ENCODE measurements at places on chromosomes 5 and 9. TPM values are rescaled to one million over a fixed set of nuclear protein-coding genes. Genes with fewer than 3 reads are reported as not detected.

Gene SLC44A1
- total RNA-seq, result 44.5 TPM

Gene NR5A1
- 0.69 TPM for total RNA-seq

Gene FIBCD1
- total RNA-seq, result 2.1 TPM

Gene PITX1
- not detected for total RNA-seq

Gene PCDHGB3
- total RNA-seq, result 9.2 TPM

Gene SLC34A1
- not detected for total RNA-seq

Gene GLRA1
- total RNA-seq, result 5.5 TPM

Gene LCN9
- total RNA-seq, result not detected

Gene NIPAL4
- total RNA-seq, result 0.23 TPM

Gene TAS2R1
- total RNA-seq, result not detected

Gene SIT1
- total RNA-seq, result not detected

Gene LIFR
- total RNA-seq, result 107 TPM

Gene CATSPER3
- 0.23 TPM for total RNA-seq

Gene SLC6A19
- total RNA-seq, result not detected

Gene TRPM6
- 2.5 TPM for total RNA-seq

Gene F2RL1
- 3.0 TPM for total RNA-seq

Gene GFI1B
- total RNA-seq, result 0.23 TPM

Gene C5orf52
- not detected for total RNA-seq

Gene PRDM9
- not detected for total RNA-seq

Gene ERCC8
- total RNA-seq, result 31.6 TPM

Gene FEM1C
- total RNA-seq, result 55.4 TPM

Gene GOLGA2
- total RNA-seq, result 61.8 TPM

Gene TLX3
- total RNA-seq, result not detected

Gene EPB41L4A
- total RNA-seq, result 51.2 TPM

Gene ITGA2
- total RNA-seq, result 4.4 TPM

Gene URM1
- 20.1 TPM for total RNA-seq

Gene PRRX2
- total RNA-seq, result not detected

Gene PCDHGA5
- total RNA-seq, result 7.2 TPM

Gene ORM2
- total RNA-seq, result not detected

Gene PFN3
- total RNA-seq, result not detected

Gene ACOT12
- total RNA-seq, result 5.1 TPM

Gene FBN2
- total RNA-seq, result 9.0 TPM

Gene FAM163B
- 11.3 TPM for total RNA-seq

Gene GTF3C5
- total RNA-seq, result 25.8 TPM

Gene DDX4
- not detected for total RNA-seq

Gene BNC2
- 2.5 TPM for total RNA-seq

Gene WNT8A
- 0.23 TPM for total RNA-seq

Data from diencephalon (tissue), 1 donor.